ENCODE measurements at places on chromosomes 7 and 10.

- DNase-seq = no peak
Observed at GRCh38 chr10:15227611-15228372, 59.3 kb upstream of the NMT2 start.

DNA sequence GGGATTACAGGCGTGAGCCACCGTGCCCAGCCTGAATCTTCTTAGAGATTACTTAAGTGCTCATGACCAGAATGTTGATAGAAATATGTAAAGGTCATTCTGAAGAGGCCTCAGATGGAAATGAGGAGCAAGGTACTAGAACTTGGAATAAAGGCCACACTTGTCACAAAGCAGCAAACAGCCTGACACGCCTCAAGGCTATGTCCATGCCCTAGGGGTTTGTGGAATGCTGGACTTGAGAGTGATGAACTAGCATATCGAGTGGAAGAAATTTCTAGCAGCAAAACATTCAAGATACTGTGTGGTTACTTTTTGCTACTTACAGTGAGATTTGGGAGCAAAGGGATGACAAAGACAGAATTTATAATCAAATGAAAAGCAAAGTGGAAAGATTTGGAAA lies 39.0 kb downstream of the ZNF438 start:
- no peak for DNase-seq

DNA sequence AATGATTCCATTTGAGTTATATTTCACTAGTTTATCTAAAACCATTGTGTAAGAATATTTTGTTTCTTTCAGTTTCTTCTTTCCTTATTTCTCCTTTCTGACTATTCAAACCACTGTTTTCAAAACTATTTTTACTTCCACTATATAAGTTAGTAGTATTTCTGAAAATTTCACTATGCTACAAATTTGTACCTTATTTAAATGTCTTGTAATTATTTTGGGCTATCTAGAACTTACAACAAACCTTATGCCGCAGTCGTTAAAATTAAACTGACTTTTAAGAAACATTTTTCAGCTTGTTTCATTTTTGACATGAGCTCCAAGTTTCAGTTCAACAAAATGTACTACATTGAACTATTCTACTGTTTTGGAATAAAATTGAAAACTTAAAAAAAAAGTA lies 1.8 kb downstream of the TFEC start:
- DNase-seq = no peak

DNA sequence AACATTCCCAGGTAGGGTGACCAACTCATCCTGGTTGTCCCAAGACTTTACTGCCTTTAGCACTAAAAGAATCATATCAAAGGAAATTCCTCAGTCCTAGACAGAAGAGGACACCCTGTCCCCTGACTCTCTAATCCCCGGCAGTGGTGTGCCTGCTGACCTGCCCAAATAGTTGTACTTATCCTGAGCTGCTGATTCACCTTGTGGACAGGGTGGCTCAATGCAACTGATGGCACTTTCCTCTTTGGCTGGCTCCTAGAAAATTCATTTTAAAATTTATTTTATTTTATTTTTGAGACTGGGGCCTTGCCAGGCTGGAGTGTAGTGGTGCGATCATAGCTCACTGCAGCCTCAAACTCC lies 111.7 kb downstream of the JCAD start:
- no peak for DNase-seq

DNA sequence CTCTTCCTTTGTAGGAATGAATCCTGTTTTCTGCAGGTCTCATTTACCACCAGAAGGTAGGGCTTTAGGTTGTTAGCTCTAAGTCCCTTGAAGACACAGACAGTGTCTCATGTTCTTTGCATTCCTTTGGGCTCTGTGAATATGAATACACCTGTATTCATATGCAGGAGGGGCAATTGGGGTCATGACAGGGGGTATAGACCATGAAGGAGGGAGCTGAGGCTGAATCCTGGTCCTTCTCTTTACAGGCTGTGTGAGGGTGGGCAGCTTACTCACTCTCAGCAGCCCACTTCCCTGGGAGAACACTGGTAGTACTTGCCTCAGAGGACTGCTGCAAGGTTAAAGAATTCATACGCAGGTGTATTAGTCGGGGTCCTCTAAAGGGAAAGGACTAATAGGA lies 267.2 kb upstream of the MGMT start:
- no peak for DNase-seq

Measured in CD4-positive, alpha-beta T cell treated with Interleukin-17A for 1 hour (primary cell).